ENCODE measurements at places on chromosomes 11 and 22.
A peak's percentile ranks its signal among the peaks of the same experiment; 100 is the strongest.

DNA sequence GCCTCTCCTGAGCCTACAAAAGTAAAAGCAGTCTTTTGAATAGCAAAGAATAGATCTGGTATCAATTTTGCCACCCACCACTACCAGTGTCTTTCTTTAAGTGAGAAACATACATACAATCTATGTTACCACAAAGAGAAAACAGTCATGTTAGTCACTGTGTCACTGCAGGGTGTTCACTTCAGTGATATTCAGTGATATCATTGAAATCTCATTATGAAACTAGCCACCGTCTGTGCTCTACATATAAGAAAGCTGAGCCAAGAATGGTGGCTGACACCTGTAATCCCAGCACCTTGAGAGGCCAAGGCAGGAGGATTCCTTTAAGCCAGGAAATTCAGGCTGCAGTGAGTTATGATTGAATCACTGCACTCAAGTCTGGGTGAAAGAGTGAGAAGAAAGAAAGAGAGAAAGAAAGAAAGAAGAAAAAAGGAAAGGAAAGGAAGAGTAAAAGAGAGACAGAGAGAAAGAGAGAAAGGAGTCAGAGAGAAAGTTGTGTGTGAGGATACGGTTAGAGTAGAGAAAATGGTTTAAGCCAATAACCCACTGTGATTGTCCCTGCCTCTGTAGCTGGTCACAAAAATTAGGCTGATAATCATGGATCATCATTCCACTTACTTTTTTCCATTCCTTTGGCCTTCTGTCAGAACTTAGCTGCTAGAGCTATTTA is 847.1 kb downstream of the FAM181B start:
- DNase-seq = no peak

DNA sequence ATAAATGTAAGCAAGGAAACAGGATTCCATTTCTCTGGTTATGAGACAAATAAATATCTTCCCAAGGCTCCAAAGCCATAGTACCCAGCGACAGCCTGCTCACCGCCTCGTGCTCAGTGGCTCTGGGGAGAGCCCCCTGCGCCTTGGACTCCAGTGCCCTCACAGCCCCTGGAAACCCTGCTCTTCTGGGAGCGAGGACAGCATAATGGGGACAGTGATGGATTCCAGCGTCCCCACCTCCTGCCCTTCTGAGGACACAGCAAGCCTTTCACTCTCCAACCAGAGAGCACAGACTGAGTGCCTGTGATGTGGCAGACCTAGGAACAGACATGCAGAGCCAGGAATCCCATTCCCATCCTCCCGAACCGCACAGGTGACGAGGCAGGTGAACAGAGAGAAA is 660.8 kb downstream of the TBC1D22A start:
- no peak for DNase-seq

GRCh38 chr22:26461188-26461810 is 22.3 kb downstream of the HPS4 start:
- DNase-seq = no peak

- DNase-seq = no peak
These were observed 279.4 kb upstream of the PDGFD start for GRCh38 chr11:104443387-104443786.

GRCh38 chr11:7451520-7451919 is 33.8 kb upstream of the OLFML1 start:
- no peak for DNase-seq

- no peak for DNase-seq
These were observed 6.9 kb upstream of the TOM1 start for GRCh38 chr22:35292786-35293185.

DNA sequence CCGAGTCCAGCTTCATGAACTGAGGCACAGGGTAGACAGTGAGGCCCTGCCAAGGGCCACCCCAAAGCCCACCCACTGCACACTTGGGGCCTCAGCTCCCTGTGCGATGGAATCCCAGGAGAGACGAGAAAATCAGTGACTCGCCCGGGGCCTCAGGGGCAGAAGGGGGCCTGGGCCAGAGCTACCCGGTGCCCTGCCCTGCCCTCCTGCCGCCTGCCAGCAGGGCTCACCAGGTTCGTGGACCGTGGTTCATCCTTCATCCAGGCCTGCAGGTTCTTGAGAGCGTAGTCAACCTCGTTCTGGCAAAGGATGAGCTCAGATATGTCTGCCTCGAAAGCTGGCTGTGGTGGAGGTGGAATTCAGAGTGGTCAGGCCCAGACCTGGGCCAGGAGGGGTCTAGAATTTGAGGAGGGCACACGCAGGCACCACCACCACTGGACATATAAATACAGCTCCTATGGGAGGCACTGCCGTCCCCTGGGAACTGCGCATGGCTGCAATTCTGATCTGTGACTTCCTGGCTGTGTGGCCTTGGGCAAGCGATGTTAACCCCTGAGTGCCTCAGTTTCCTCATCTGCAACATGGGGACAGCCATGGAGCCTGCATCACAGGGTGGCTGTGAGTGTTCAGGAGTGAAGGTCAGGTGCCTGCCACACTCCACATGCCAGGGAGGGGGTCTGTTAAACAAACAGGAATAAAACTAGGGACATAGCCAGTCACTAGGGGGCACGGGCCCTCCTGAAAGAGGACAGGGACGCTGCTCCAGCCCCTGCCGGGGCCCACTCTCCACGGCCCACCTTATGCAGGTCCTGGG is 7.5 kb downstream of the ALDH3B2 start:
- no peak for DNase-seq

DNA sequence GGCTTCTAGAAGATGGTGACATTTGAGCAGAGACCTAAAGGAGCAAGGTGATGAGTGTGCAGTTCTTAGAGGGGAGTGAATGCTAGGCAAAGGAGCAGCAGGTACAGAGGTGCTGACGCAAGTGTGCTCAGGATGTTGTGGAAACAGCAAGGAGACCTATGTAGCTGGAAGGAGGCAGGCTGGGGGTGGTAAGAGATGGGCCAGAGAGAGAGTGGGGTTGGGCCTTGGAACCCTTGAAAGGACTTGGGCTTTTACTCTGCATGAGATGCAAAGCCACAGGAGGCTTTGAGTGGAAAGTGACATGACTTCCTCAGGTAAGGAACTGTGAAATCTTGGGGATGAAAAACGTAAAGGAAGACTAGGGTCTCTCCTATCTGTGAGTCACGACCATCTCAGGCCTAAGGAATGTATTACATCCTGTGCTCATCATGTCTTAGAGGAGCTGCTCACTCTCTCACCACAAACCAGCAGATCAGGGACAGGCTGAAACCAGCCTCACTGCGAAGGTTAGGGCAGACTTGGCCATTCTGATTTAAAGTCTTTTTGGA is 65.4 kb downstream of the MICAL2 start:
- peak; percentile 93 for DNase-seq

DNA sequence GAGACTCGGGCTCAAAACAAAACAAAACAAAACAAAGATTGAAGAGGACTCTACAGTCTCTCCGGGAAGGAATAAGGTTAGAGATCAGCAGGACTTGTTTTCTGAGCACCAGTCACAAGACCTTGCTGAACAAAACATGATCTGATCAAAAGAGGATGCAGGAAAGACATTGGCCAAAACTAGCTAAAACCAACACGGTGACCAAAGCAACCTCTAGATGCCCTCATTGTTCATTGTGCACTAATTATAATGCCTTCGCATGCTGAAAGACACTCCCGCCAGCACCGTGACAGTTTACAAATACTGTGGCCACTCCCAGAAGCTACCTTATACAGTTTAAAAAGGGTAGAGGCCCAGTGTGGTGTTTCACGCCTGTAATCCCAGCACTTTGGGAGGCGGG is 15.7 kb upstream of the CHKA start:
- no peak for DNase-seq

DNA sequence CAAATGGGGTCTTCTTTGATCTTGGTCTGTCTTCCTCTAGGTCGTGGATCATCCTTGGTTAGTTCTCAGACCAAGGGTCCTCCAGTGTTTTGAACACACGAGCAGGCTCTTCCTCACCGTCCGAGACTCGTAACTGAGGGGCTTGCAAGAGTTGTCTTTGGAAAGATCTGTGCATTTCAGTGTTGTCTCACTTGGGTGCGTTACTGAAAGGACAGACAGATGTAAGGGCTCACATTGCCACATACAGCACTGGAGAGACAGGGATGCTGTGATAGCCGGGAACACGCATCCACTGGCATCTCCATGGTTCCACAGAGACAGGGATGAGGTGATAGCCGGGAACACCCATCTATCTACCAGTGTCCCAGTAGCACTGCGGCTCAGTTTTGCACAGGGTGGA is 15.7 kb downstream of the GLB1L2 start:
- DNase-seq = no peak

GRCh38 chr11:19714387-19715363 is 2.0 kb downstream of the NAV2 start:
- peak; percentile 51 for DNase-seq

DNA sequence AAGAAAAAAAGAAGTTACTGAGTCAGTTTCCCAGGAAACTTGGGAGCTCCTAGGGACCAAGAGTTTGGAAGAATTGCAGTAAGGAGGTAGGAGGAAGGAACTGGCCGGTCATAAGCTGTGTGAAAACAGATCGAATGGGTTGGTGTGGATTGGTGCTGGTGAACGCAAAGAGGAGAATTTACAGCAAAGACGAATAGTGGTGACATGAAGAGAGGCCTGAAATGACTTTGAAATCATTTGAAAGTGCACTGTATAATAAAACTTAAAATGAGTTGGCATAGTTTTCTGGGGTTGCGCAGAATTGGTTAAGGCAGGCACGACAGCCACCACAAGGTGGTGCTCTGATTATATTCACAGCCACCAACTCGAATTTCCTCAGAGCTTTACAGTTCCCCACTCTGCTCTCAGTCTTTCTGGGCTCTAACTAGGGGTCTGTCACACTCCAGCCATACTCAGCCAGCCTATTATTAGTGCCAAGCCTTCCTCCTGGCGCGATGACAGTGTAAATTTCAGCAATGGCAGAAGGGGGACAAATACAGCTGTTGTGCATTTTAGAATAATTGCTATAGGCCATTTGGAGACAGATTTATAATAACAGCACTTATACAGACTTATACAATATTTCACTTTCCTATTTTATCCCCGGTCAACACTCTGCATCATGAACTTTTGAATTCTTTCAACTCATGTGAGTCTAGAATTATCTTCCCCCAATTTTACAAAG is 8.3 kb upstream of the HTR3B start:
- peak; percentile 35 for DNase-seq

- DNase-seq = no peak
These were observed 77.1 kb downstream of the DGCR2 start for GRCh38 chr22:19045094-19045493.

- no peak for DNase-seq
These were observed 431.3 kb downstream of the MN1 start for GRCh38 chr22:27370269-27370668.

DNA sequence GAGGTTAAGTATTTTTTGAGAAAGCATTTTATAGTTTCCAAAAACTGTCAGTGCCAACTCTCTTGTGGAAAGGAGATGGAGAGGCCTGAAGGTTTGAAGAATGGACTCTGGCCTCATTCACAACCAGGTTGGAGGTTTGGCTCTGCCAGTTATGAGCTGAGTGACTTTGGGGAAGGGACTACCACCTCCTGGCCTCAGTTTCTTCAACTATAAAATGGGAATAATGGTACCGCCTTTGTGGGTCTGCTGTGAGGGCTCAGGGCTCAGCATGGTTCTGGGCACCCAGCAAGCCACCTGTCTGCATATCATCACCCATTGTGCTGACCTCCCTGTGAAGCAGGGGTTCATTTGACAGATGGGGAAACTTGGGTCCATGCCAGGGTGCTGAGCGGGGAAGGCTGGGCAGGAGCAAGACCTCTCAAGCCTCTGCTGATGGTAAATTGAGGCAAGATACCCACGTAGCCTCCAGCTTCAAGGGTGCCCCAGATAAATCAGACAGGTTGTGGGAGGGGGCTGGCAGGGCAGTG is 3.5 kb upstream of the LIF start:
- DNase-seq = no peak

- no peak for DNase-seq
These were observed 29.5 kb upstream of the RRM1 start for GRCh38 chr11:4065086-4065485.

GRCh38 chr22:30062950-30063349 is 17.3 kb upstream of the HORMAD2 start:
- no peak for DNase-seq

DNA sequence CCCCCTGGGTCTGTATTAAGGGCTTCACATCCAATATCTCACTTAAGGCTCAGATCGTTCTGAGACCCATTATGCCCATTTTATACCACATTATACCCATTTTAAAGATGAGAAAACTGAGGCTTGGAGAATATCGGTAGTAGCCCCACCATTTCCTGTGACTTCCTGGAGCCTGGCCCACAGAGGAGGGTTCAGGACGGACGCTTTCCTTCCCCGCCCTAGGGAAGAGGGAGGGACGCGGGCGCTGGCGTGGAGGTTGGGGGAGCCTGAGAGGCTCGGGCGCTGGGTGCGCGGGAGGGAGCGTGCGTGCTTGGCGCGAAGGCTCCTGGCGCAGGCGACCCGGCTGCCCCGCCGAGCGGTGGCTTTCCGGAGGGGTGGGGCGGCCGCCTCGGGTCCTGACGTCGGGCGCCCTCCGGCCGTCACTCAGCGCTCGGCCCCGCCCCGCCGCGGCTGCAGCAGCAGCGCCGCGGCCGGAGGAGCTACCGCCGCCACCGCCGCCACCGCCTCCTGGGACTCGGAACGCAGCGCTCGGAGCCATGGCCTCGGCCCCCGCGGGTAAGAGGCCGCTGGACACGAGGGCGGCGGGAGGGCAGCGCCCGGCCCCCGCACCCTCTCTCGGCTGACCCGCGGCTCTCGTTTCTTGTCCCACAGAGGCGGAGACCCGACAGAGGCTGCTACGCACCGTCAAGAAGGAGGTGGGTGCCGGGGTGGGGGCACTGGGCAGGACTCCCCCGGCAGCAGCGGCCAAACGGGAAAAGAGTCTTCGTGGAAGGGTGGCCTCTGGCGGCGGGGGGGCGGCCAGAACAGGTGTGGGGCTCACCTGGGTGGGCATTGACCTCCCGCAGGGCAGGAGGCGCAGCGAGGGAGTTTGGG is at the start of gene SGSM1:
TSS of gene SGSM1 (plus strand) at position 422 of the 873 bp plus-strand sequence. CDS start at position 537, 115 bp downstream.
- DNase-seq = peak; percentile 27

DNA sequence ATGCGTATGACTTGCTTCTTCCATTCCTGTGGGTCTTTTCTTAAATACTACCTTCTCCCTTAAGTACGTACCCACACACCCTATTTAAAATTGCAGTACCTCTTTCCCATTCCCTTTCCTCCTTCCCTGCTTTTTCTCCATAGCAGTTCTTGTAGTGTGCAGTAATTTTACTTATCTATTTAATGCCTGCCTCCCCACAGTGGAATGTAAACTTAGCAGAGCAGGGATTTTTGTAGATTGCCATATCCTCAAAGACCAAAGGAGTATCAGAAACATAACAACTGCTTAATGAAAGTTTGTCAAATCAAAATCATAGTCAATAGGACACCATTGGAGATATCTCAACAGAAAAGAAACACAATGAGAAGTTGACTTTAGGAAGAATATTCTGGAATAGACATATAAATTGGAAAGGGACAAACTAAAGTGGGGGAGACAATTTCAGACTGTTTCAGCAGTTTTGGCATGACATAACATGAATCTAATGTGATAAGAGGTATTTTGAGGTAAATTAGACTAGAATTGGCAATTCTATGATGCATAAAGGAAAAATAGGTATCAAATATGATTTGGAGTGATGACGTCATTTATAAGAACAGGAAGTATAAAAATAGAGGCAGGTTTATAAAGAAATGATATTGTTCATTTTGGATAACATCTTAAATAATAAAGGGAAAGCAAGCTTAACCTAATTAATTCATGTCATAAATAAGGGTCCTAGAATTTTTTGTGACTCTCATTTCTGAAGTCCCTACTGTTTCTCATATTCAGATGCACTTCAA is 188.4 kb downstream of the SOX6 start:
- no peak for DNase-seq

GRCh38 chr11:75639762-75640181 is 29.1 kb downstream of the MAP6 start:
- DNase-seq = peak; percentile 59

Measured in astrocyte of the spinal cord (primary cell).